Activated CD4-positive, alpha-beta T cell treated with anti-CD3 and anti-CD28 coated beads, Interleukin-2, amount 50 U/mL, for 24 hours (primary cell): ENCODE measurements at places on chromosomes 12 and 14.

GRCh38 chr12:56718149-56718548 lies 7.0 kb downstream of the NACA start:
- no peak for DNase-seq

DNA sequence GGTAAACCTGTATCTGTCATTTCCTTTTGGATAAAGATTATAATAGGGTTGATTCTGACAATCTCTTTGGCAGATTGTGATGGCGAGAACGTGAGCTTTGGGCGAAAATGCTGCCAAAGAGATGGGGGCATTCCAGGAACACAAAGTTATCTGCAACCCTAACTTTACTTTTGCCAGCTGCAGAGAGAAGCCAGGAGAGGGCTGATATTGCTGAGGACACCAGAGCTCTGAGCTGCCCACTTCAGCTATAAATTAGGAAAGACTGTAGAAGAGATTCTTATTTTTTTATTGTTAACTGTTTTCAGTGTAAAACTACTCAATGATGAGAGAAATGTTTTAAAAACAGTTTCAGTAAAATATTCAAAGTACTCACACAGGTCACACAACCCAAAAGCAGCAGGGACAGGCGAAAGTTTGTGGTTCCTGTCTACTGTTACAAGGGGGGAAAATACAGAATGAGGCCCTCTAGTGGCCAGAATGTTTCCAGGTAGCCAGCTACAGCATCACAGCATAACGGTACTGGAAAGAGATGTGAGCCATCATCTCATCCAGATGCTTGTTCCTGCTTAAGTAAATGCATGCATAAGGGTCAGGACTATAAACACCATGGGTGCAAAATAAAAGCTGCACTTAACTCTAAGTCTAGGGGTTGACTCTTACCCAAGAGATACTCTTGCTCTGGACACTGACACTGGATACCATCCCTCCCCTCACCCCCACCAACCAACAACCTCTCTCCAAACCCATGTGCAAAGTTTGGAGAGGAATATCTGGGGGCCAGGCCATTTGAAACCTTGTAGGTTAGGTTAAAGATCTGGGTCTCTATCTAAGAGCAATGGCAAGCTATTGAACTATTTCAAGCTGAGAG lies 498.4 kb downstream of the RMST start:
- DNase-seq = no peak

- DNase-seq = no peak
Observed at GRCh38 chr14:76953311-76953945, 75.1 kb downstream of the IRF2BPL start.

DNA sequence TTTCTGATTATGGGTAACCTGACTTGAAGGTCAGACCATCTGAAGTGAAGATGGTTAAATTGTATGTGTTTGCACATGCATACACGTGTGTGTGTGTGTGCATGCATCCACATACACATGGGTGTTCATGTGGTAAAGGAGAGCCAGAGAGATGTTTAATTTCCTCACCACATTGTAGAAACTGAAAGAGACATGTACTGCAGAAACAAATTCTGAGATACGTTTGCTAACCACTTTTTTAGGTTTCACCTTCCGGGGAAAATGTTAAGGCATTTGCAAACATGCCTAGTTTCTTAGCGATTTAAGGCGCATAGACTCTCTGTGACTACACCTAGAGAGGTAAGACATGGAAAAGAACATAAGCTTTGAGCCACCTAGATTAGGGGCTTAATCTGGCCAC lies 362.9 kb downstream of the RAD51B start:
- no peak for DNase-seq

DNA sequence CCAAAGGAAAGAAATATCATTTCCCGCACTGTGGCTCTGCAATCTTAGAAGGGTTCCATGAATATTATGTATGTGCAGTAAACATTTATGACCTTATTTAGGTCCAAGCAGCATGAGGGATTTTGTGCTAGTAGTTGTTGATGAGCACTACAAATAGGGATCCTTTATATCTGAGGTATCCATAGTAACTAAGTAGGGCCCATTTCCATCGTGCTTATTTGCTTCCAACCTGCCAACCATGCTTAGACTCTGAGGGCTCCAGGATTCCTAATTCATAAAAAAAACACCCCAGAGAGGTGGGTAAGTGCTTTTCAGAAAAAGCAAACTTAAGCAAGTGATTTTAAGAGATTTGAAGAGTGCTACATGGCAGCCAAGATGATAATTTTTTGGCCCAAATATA lies 39.7 kb downstream of the HMGA2 start:
- no peak for DNase-seq

- no peak for DNase-seq
Observed at GRCh38 chr12:78241446-78241845, 410.8 kb downstream of the NAV3 start.
